CD4-positive, alpha-beta memory T cell (primary cell): ENCODE measurements at places on chromosomes 3 and 15. TPM values are rescaled to one million over a fixed set of nuclear protein-coding genes. Genes with fewer than 3 reads are reported as not detected.

DNA sequence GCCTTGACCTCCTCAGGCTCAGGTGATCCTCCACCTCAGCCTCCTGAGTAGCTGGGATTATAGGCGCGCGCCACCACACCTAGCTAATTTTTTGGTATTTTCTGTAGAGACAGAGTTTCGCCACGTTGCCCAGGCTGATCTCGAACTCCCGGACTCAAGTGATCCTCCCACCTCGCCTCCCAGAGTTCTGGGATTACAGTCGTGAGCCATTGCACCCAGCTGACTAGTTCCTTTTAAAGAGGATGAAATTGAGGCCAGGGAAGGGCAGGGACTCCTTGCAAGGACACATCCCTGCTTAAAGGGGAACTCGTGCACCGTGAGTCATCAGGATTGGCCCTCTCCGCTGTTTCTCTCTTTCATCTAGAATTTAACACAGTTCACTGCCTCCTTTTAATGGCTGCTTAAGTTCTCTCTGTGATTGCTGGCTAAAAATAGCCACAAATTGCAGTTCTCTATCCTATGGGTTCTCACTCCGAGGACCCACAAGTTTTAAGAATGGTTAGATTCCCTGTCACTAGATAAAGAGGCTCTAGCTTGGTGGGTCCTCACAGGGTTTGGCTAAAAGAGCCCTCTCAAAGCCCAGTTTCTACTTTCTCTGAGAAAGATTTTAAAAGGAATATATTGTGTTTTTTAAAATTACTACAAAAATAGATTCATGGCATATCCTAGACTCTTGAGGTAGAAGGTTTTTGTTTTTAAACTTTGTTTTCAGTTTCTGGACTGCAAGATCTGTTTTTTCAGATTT is 1.4 kb downstream of the CRTAP start:
- peaks cover 42% of the 10 kb centered on the region for H3K4me1 ChIP-seq
- no peak for DNase-seq
- no peak overlapping the region for H3K27ac ChIP-seq
- no peaks in the 10 kb centered on the region for H3K27me3 ChIP-seq

DNA sequence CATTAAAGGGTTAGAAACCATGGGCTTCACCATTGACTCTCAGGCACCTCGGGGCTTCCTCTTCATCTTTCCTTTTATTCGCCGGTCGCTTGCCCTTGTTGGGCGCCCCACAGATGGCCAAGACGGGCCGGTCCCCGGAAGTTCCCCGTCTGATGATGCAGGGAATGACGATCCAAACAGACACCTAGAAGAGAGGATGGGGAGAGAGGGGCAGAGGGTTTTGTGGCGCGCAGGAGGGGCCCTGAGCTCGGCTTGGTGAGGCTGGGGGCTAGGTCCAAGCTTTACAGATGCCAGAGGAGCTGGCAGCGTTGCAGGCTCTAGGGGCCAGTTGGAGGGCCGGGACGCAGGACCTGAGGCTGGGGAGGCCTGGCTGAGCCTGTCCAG is 532 bp upstream of the ESYT3 start:
- H3K27me3 ChIP-seq: peaks cover 16% of the 10 kb centered on the region
- no peak overlapping the region for H3K27ac ChIP-seq
- H3K4me3 ChIP-seq: no peak overlapping the region

MUC13 gene
- not detected for total RNA-seq

ANKUB1 gene
- not detected for total RNA-seq

- no peaks in the 10 kb centered on the region for H3K27me3 ChIP-seq
- no peak overlapping the region for H3K4me3 ChIP-seq
- H3K4me1 ChIP-seq: no peaks in the 10 kb centered on the region
- H3K27ac ChIP-seq: no peak overlapping the region
These were observed 47.5 kb upstream of the EIF3J start for GRCh38 chr15:44489464-44489863.
